SK-N-SH (cell line): ENCODE measurements at places on chromosomes 3 and 15.

DNA sequence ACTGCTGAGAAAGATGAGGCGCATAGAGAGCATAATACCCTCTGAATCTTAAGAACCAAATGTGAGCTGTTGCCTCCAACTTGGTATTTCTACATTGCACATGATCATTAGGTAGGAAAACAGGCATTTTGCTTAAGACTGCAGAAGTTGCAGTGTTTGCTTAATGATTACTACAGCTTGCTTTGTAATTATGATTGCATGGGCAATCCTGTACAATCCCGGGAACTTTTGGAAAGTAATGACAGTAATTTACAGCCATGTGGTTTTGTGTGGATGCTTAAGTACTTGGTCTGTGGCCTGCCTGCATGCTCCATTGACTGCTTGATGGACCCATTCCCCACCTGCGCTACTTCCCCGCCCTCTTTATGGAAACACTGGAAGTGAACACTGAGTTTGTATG, 301.1 kb downstream of the DIPK2A start:
- no peak for DNase-seq

GRCh38 chr3:76400141-76400540, 614.8 kb upstream of the ZNF717 start:
- no peak for DNase-seq

DNA sequence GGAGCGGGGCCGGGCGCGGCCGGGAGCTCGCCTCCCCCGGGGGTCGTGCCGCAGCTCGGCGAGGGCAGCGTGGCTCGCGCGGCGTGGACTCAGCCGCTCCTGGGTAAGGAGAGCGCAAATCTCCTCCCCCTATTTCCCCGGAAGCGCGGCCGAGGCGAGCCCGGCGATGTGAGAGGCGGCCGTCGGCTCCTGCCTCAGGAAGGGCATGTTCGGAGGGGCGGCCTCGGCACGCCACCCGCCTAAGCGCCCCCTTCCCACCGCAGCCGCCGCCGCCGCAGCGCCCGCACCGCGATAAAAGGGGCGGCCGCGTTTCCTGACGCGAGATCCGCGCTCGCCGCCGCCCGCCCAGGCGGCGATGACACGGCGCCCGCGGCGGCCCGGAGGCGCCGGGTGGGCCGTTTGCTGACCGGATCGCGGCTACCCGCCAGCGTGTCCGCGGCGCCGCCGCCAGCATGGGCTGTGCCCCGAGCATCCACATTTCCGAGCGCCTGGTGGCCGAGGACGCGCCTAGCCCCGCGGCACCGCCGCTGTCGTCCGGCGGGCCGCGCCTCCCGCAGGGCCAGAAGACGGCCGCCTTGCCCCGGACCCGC, at the start of gene PDE8A:
PDE8A (plus strand) TSS at position 146 of the 590 bp plus-strand sequence; CDS start at position 453, 307 bp downstream.
- peak; percentile 78 for DNase-seq

- no peak for DNase-seq
These were observed 21.8 kb upstream of the SLC25A38 start for GRCh38 chr3:39361252-39361927.

DNA sequence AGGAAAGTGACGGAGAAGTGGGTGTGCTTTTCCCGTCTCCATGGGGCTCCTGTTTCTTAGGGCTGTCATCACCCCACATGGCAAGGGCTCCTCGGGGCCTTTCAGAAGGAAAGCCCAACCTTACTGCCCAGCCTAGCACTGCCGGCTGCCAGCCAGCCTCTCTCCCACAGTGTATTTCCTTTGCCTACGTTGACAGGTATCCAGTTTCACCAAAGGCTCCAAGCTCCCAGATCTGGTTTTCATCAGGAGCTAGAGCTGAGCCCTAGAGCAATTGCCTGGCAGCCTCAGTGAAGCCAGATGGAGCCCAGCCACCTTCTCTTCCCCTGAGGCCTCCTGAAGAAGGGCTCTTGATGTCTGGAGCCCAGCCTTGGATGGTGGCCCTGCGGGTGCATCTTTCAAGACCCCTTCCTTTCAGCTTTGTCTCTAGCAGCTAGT, 20.2 kb downstream of the CRABP1 start:
- peak; percentile 41 for DNase-seq

- DNase-seq = peak; percentile 45
These were observed 31.7 kb downstream of the SPINK8 start for GRCh38 chr3:48301800-48302166.

DNA sequence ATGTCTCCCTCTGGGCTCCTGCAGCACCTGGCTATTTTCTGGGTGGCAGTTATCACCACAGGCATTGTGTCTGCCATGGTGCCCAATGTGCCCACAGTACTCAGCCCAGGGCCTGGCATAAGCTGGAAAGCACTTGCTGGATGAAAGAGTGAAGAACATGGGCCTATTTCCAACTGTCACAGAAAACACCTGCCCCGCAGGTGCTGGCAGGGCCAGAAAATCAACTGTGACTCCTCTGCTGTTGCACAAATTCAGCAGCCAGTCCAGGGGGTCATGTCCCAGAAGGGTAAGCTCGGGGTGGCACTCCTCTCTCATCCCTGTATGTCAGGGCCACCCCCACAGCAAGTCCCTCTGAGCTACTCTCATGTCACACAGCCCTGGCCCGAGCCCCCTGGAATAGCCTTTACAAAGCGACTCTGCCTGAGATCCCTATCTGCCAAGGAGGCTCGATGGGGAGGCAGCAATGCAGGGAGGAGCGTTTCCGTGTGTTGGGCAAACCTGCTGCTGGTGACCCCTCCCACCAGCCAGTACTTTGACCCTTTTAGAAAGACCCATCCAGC, 16.9 kb downstream of the ITIH3 start:
- no peak for DNase-seq

DNA sequence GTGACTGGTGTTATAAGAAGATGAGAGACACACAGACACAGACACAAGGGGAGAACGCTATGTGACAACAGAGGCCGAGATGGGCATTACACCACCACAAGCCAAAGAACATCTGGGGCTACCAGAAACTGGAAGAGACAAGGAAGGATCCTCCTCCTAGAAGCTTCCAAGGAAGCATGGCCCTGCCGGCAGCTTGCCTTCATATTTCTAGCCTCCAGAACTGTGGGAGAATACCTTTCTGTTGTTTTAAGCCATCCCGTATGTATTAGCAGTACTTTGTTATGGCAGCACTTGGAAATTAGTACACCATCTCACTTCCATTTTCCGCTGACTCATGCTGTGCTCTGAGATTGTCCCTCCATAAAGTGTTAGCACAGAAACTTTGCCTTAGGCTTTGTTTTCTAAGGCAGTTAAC, 38.7 kb upstream of the CA12 start:
- DNase-seq = no peak
